Cardiac septum (tissue), 1 donor: ENCODE measurements at places on chromosomes 16 and 17. TPM values are rescaled to one million over a fixed set of nuclear protein-coding genes. Genes with fewer than 3 reads are reported as not detected.
A peak's percentile ranks its signal among the peaks of the same experiment; 100 is the strongest.

Gene OVCA2
- 19.8 TPM for total RNA-seq

Gene SHCBP1
- total RNA-seq, result 0.54 TPM

Gene KRTAP4-3
- total RNA-seq, result not detected

Gene KRT222
- not detected for total RNA-seq

Gene CIBAR2
- total RNA-seq, result not detected

Gene TPSB2
- 5.5 TPM for total RNA-seq

Gene EVPL
- 0.05 TPM for total RNA-seq

Gene DOC2A
- total RNA-seq, result 0.38 TPM

Gene IL17C
- not detected for total RNA-seq

Gene EVI2B
- 2.0 TPM for total RNA-seq

Gene MT3
- 3.0 TPM for total RNA-seq

Gene FAAP100
- 13.6 TPM for total RNA-seq

Gene TOB1
- total RNA-seq, result 71.1 TPM

Gene UTS2R
- 0.51 TPM for total RNA-seq

Gene PIPOX
- 0.57 TPM for total RNA-seq

Gene SLC9A5
- total RNA-seq, result 1.1 TPM

Gene SPIRE2
- total RNA-seq, result 0.92 TPM

GRCh38 chr16:26816885-26817571 lies 249.7 kb upstream of the C16orf82 start:
- DNase-seq, result no peak

- no peak for DNase-seq
These were observed 53.7 kb downstream of the RPA1 start for GRCh38 chr17:1883536-1883935.

DNA sequence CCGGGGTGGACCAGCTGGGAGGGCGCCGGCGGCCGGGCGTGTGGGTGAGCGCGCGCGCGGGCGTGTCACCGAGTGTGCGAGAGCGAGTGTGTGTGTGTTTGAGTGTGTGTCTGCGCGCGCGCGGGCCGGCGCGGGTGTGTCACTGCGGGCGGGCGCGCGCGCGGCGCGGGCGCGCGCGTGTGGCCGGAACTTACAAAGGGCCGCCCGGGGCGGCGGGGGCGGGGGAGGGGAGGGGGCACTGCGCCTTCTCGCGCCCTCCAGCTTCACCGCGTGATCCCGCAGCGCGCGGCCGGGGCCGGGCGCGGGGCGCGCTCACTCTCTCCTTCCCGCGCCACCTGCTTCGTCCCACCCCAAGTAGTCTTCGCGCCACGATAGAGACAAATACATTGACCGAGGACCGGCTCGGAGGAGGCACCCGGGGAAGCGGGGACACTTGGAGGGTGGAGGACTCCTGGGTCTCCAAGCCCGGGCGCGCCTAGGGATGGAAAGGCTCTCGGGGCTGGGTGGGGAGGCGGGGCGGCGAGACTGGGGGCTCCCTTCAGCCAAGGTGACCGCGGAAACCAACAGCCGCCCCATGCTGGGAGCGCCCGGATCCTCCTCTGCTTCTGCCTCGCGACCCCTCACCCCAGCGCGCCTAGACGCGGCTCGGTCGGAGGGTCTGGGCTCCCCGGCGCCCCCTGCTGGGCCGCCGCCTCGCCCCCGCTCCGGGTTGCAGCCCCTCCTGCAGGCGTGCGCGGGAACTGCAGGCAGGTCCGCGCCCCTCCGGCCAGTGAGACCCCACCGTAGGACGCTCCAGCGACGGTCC lies at the start of gene SRCIN1:
Gene SRCIN1, minus strand, starts transcription at position 112 of the 805 bp plus-strand sequence. CDS start 247 bp downstream, outside the sequence.
- no peak for DNase-seq

DNA sequence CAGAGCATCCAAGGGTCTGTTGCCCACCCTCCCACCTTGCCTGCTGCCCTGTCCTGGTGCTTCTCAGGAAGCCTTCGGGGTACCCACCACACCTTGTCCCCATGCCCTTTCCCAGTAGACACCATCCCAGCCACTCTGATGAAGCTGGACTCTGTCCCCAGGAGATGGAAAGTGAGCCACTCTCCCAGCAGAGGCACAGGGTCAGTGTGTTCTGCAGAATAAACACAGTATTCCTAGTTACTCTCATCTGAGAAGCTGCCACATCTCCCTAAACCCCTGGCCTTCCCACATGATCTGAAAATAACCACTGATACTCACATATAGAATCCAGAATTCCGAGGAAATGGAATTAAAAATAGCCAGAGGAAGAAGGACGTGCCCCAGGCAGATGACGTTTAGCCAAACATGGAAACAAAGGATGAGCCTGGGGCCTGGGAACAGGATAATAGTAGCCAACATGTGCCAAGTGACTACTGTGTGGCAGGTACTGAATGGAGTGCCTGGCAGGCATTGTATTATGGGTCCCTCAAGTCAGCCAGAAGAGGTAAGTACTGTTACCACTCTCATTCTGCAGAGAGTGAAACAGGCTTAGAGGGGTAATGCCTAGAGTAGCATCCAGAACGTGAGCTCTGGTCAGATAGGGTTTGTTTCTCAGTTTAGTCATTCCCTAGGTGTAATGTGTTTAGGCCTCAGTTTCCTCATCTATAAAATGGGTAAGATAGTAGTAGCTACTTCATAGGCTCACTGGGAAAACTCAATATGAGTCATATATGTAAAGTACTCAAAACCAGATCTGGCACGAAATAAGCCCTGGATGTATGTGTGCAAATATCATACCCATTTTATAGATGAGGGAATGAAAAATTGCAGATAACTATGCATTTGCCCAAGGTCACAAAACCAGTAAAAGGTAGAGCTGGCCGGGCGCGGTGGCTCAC lies 20.8 kb upstream of the PEMT start:
- no peak for DNase-seq

GRCh38 chr17:81733507-81734404 lies 21.7 kb downstream of the SLC25A10 start:
- DNase-seq, result peak; percentile 89

- DNase-seq, result no peak
These were observed 116.0 kb downstream of the MAP2K4 start for GRCh38 chr17:12136646-12137045.

GRCh38 chr17:77281122-77281903 lies 140.5 kb downstream of the SEC14L1 start:
- DNase-seq, result no peak

DNA sequence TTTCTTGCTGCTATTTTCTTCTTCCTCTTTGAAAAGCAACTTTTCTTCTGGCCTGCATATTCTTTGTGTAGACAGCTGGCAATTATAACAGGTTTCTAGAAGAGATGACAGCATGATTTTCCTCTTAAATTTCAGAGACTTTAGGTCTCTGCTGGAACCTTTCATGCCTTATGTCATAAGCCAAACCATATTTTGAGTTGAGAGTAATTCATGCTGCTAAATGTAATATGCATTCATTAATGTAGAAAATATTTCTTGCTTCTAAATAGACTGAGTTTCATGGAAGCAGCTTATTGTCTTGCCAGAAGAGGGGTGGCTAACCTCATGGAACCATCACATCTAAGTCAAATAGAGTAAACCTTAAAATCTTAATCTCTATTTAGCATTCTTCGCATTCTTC lies 25.9 kb upstream of the ABCA9 start:
- no peak for DNase-seq

DNA sequence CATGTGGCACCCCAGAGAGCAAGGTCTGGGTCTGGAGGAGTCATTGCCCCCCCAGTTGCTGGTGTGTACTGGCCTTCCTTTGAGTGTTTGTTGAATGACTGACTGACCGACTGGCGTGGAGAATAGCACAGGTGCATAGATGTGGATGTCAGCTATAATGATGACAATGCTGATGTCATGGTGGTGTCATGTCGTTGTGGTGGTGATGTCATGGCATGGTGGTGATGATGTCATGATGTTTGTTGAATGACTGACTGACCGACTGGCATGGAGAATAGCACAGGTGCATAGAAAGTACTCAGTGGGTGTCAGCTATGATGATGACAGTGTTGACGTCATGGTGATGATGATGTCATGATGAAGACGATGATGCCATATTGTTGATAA lies 22.1 kb downstream of the TMEM114 start:
- no peak for DNase-seq

DNA sequence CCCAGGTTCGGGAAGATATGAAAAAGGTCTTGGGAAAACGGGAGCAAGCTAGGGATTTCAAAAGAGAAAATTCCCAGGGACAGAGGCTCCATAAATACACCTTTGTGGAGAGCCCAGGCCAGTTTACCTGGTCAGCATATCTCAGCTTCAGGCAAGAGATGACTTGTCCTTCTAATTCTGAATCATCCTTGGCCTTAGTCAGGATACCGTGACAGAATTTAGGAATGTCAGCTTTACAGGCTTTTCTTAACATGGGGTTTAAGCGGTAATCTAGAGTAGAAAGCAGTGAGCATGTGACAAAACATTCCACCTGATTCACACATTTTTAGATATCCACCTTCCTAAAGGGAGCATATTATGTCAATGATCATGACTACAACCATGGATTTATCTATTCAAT lies 41.1 kb upstream of the CLEC18B start:
- DNase-seq, result no peak

DNA sequence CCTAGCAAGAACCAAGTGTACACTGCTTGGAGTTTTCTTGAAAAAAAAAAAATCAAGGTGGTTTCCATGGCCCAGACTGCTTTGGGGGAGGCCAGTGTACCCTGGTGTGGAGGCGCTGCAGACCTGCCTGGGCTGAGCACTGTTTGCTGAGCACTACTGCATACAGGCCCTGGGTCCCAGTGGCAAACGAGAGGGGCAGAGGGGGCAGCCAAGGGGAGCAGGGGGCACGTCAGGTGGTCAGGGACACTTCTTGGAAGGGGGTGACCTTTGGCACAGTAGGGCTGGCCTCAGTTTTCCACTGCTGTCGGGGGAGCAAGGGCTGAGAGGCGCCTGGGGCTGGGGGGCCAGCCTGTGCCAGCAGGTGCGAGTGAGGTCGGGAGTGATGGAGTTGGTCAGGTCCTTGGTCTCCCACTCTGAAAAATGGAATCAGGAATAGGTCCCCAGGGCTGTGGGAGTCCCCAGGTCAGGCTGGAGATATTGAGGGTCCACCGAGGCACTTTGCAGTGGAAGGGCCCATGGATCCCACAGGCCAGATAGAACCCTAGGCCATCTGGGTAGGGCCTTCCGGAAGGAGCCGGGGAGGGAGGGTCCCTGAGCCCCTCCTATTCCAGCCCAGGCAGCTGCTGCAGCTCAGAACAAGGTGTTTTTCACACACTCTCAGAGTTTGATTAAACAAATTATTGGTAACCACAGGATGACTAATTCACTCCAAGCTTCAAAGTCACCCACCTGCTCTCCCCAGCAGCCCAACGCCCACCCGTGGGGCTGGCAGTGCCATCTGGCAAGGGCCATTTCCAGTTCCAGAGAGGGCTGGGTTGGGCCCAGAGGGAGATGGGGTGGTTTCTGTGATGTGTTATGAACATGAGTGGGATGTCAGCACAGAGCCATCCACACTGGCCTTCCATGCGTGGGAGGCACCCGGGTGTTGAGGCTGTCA lies 3.5 kb downstream of the ZFPM1 start:
- DNase-seq, result no peak

GRCh38 chr17:81701288-81702071 lies 1.7 kb upstream of the MRPL12 start:
- DNase-seq, result no peak

DNA sequence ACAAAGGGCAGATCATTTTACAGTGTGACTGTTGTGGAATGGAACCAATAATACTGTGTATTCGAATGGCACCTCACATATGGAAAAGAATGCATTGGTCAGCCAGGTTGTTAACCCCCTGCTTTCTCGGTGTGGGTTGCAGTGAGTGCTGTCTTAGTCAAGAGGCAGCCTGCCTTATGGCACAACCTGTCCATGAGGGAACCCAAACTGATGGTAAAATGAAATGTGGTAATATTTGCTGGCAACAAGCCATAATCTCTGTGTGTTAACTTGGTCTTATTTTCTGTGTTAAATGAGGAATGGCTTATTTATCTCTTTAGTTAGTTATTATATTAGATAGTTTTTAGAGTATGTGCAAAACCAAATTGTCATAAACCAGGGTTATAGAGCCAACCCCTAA lies 81.6 kb downstream of the TMC6 start:
- DNase-seq, result no peak

GRCh38 chr16:30985401-30986128 lies 558 bp downstream of the HSD3B7 start:
- DNase-seq, result no peak

DNA sequence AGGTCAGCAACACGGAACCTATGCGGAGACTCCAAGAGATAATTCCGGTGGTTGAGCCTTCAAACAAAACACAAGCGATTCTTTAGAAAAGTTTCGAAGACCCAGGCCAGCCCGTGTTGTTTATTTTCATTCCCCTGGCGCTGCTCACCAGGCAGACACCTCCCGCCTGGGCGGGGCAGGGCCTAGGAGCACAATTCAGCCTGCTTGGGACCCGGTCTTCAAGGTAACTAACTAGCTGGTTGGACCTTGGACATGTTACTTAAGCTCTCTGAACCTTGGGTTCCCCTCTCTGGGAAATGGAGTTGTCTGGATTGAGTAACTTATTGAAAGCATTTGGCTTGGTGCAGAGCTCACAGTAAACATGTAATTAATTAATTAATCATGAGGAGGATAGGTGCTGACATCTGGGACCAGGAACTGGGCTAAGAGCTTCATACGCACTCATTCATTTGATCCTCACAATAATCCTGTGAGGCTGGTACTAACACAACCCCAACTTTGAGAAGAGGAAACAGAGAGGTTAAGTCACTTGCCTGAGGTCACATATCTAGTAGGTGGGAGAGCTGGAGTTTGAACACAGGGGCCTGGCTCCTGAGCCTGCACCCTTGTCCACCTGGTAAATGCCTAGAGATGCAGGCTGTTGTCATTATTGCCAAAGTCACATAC lies 125.3 kb upstream of the SMURF2 start:
- DNase-seq, result no peak

DNA sequence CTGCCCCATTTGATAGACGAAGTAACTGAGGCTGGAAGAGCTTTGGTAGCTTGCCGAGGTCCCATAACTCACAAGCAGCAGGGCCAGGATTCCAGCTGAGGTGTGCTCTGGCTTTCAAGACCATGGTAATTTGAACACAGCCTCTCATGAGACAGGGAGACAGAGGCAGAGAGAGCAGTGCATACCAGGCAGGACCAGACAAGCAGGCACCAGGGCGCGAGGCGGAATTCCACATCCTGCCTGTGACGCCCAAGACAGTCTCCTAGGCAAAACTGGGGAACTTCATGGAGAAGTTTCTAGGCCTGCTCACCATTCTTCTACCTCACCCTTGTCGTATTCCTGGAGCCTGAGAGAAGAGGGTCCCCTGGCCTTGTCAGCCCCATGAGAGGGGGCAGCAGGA lies 19.2 kb downstream of the SDK2 start:
- no peak for DNase-seq

- DNase-seq, result no peak
These were observed 54.5 kb downstream of the PRMT7 start for GRCh38 chr16:68365167-68365817.

GRCh38 chr17:41777574-41778188 lies 8.8 kb downstream of the JUP start:
- DNase-seq, result peak; percentile 85

- peak; percentile 1 for DNase-seq
These were observed 7.5 kb downstream of the SLC5A11 start for GRCh38 chr16:24853169-24853824.

DNA sequence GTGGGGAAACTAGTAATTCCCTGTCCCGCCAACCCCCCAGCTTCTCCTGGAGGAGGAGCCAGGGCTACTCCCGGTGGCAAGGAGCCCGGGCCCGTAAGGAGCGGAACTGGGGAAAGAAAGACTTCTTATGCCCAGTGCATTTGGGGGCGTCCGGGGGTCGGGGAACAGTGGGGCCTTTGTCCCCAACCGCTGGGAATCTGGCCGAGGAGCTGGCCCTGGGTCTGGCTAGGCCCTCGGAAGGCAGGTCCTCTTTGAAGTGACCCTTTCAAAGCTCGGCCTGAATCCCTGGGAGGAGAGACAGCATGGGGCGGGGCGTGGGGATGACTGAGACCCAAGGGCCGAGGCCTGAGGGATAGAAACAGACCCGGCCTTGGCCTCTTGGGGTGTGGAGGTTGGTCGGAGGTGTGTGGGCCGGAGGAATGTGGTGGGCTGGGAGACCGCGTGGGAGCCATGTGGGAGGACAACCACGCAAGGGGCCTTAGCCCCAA lies 6.0 kb downstream of the ARHGAP23 start:
- DNase-seq, result no peak
